ENCODE measurements at places on chromosomes 4 and X.

- DNase-seq = no peak
Observed at GRCh38 chrX:119640731-119641170, 34.5 kb upstream of the NKRF start.

GRCh38 chr4:182010876-182011275, 232.3 kb upstream of the TENM3 start:
- DNase-seq = no peak

GRCh38 chr4:182216005-182216404, 27.2 kb upstream of the TENM3 start:
- DNase-seq = no peak

DNA sequence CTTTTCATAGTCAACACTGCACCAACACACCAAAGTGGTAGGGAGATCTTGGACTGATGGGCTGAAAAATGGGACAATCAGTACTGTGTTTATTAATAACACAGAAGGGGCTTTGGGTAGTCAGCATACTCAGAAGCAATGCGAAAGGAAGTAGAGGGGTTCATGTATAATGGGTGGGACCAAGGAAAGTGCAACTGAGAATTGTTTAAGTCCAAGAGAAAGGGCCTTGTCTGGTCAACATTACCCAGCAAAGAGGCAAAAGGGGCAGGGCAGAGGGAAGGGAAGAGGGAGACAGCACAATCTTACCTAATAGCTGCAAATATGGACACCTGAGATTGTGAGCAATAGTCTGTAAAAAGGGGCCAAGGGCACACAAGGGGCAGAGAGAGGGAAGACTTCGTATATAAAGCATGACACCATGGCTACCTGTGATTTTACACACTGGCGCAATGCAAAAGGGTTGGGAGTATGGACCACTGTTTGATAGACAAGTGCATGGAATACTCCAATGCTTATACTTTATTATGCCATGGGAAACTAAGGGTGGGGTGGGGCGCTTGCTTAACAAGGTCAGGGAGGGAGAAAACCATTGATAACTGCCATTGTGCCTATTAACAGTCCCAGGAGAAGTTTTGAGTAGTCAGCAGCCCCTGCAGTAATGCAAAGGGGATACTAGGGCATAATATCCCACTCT, 279.7 kb downstream of the CHIC1 start:
- DNase-seq = no peak
